ENCODE measurements at places on chromosomes 12 and 14.

- no peak for DNase-seq
These were observed 204.9 kb downstream of the ZFP36L1 start for GRCh38 chr14:68587931-68588330.

- DNase-seq, result no peak
These were observed 22.3 kb upstream of the SPTLC2 start for GRCh38 chr14:77638771-77639171.

GRCh38 chr12:101328917-101329316 lies 49.0 kb downstream of the UTP20 start:
- no peak for DNase-seq

DNA sequence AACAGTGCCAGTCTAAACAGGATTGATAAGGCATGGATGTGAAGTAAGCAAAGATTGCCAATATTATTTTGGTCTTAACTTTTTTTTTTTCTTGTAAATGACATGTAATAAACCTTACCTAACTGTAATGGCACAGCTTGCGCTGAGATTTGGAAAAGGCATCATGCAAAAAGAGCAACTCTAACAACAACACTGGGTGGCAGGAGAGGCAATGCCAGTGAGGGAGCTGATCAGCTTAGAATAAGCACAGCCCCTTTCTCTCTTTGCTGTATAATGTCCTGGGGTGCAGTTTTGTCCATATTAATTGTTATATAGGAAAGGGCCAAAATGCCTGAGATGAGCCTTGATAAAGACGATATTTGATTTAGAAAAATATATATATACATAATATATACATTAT lies 1589.7 kb upstream of the FLRT2 start:
- no peak for DNase-seq

- no peak for DNase-seq
These were observed 948.2 kb downstream of the GALC start for GRCh38 chr14:87044807-87045206.

DNA sequence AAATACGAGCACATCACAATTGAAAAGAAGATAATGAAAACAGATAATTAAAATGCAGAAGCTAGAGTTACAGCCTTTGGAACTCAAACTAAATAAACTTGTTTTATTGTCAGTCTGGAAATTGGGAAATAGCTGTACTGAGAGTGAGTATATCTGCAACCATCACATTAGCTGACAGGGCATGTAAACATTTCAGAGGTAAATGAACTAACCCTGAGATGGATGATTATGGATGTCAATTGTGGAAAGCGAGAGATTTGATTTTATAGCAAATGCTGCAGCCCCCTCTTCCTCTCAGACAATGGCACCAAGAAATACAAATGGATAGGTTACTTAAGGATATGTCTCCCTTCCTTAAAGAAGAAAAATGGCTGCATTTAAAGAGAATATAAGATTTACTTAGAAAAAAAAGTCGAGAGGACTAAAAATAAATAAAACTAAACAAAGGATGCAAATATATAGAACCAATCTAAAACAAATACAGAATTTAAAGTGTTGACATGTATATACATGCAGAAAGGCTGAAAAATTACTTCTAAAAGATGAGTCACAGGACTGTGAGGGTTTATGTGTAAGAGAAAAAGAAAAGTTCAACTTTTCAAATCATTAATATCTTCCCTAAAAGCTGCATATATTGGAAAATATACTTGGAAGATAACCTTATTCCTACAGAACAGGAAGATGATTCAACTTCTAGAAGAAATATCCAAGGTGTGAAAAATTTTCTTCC lies 120.3 kb upstream of the FLRT2 start:
- no peak for DNase-seq

GRCh38 chr12:131783915-131784541 lies 44.2 kb upstream of the MMP17 start:
- DNase-seq, result no peak

GRCh38 chr12:91093341-91093740 lies 18.0 kb downstream of the LUM start:
- no peak for DNase-seq

DNA sequence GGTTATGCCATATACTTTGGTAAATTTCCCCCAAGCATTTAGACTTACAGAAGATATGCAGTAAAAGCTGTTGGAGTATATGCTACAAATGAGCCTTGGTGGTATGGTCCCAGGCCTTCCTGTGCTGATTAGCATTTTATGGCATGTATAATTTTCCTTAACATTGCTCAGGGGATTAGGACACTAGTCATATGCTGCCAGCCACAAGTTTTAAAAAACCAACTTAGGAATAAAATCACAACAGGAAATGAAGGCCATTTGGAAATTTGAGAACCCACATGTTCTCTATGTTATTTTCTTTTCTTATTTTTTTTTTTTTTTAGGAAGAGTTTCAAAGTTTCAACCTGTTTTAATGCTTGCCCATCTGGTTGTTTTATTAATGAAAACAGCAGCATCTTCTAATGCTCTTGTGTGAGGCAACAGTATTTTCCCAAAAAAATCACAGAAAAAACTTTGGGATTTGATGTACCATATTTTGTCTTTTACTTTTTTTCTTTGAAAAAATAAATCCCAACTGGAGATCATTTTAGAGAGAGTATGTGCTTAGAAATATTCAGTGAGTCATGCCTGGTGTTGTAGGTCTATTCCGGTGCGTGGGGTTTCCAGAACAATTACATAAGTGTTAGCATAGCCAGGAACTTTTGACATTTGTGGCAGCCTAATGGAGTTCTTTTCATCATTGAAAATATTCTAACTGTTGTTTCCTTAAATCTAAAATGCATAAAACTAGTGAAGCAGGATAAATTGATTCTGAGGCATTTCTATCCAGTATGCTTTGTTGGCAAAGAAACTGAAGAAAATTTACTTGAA lies 21.7 kb upstream of the DUSP6 start:
- DNase-seq, result no peak

DNA sequence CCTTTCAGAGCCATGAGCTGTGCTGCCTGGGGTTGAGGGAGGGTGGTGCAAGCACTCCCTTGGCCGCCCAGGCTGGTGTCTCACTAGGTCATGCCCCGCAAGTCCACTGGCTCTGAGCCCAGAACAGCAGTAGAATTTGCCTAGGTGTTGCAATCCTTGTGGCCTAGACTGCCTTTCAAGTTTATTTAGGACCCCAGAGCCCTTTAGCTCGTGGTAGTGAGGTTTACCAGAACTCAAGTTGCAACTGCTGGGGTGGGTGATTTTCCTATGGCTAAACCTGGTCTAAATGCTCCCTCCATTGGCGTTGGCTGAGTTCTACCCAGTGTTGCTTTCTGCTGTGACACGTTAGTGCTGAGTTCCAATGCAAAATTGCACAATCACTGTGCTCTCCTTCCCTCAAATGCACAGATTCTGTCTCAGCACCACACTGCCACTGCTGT lies 287.2 kb downstream of the BCAT1 start:
- DNase-seq, result no peak

- DNase-seq, result no peak
These were observed 64.5 kb upstream of the SLC35F4 start for GRCh38 chr14:57930241-57930975.

GRCh38 chr14:93804654-93805053 lies 16.4 kb upstream of the PRIMA1 start:
- no peak for DNase-seq

- no peak for DNase-seq
These were observed 39.8 kb upstream of the PWP1 start for GRCh38 chr12:107645630-107646333.

DNA sequence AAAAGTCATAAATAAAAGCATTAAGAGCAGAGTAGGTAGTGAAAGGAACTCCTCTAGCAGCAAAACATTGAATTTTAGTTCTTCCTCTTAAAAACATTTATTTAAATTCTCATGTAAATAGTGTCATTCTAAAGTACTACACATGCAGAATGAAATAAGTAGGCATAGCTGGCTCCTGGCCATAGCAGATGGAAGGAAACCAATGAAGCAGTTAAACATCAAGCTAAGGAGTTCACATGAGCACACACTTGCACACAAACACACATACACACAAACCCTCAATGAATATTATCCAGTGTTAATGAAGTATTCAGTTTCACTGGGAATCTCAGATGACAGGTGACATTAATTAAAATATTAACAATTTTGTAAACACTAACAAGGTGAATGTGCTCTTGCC lies 69.3 kb downstream of the SLC35F4 start:
- no peak for DNase-seq
